HFFc6 (cell line): ENCODE measurements at places on chromosomes 3 and 15. TPM values are rescaled to one million over a fixed set of nuclear protein-coding genes. Genes with fewer than 3 reads are reported as not detected.

- no peak for DNase-seq
Observed at GRCh38 chr3:47042231-47042791, 62.8 kb downstream of the NBEAL2 start.

GRCh38 chr3:194054540-194054939, 81.4 kb upstream of the HES1 start:
- no peak for DNase-seq

GRCh38 chr3:125367403-125368230, 7.5 kb downstream of the ZNF148 start:
- peak; percentile 23 for DNase-seq

- no peak for DNase-seq
Observed at GRCh38 chr3:141380279-141380678, 12.0 kb downstream of the ZBTB38 start.

GRCh38 chr3:123337226-123337625, 111.7 kb downstream of the ADCY5 start:
- DNase-seq: no peak

CLDN16 gene
- total RNA-seq: not detected in 3 replicates
